ENCODE measurements at places on chromosomes 5 and 9. TPM values are rescaled to one million over a fixed set of nuclear protein-coding genes. Genes with fewer than 3 reads are reported as not detected.

GRCh38 chr5:154816891-154817492 is 33.4 kb downstream of the FAXDC2 start:
- no peak for DNase-seq

DNA sequence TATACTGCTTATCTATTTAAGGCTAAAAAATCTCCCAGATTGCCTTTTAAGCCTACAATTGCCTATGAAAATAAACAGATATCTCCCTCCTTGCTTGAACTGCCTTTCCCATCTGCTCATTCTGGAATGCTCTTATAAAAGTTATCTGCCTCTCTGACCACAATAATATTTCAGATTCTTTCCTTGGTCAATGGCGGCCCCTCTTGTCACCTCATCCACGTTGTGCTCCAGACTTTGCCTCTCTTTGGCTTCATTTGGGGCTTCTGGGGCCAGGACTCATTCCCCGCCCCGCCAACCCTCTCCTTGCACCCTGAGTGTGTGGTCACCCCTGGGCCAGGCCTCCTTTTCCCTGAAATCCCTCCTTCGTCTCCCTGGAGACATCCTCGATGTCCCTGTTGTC is 110.0 kb upstream of the RPS23 start:
- DNase-seq, result no peak

DNA sequence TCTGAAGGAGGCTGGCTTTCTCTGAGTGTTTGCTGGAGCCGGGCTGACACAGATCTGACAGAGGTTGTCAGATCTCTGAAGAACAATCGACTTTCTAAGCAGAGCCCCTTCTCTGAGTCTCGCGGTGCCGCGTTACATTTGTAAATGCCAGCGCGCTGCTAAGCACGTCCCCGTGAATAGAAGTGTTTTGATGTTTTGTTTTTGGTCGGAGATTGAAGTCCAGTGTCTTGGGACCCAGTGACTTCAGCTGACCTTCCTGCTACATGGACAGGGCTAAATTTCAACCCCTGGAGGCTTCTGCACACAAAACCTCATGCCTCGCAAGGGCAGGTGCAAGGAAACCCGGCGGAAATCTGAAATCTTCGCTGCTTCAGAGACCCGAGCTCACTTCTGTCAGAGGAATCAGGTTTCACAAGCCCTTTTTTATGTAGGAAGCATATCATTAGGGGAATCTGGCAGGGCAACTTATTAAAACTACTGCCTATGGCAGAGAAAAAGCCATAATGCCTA is 27.2 kb downstream of the NEUROG1 start:
- no peak for DNase-seq

GRCh38 chr5:15374886-15375285 is 125.1 kb upstream of the FBXL7 start:
- no peak for DNase-seq

DNA sequence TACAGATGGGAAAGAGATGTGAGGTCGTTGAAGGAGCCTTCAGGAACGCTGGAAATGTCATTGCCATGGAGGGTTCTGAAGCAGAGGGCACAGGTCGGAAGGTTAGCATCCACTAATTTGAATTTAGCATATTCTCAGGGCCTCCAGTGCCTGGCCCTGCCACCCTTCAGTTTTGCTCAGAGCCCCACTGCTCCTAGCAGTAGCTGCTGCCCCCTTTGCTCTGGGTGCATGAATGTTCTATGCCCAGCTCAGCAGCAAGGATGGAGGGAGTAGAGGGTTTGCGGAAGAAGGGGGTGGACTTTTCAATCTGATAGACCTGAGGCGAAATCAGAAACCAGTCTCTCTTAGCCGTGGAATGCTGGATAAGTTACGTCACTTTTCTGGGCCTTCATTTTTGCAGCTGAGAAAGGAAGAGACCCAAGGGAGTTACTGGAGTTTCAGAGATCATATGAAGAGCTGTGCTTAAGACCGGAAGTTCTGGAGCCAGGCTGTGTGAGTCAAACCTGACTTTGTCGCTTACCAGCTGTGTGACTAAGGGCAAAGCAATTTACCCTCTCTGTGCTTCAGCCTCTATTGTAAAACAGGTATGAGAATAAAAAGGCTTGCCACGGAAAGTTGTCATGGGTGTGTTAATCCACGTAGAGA is 133.2 kb upstream of the PANK3 start:
- no peak for DNase-seq

DNA sequence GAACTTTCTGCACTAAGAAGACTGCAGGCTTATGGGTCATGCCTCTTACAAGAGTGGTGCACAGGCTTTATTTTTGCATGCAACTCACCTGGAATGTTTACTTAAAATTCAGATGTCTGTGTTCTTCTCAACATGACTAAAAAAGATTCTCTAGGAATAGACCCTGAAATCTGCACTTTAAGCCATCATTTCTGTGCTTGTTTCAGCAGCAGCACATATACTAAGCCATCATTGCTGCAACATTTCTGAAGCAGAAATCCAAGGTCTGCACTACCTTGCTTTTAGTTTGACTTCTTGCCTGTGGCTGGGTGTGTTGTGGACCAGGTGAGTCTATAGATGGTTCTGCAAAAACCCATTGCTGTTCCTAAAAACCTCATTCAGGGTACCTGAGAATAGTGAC is 156.8 kb downstream of the CEP120 start:
- DNase-seq, result no peak

DNA sequence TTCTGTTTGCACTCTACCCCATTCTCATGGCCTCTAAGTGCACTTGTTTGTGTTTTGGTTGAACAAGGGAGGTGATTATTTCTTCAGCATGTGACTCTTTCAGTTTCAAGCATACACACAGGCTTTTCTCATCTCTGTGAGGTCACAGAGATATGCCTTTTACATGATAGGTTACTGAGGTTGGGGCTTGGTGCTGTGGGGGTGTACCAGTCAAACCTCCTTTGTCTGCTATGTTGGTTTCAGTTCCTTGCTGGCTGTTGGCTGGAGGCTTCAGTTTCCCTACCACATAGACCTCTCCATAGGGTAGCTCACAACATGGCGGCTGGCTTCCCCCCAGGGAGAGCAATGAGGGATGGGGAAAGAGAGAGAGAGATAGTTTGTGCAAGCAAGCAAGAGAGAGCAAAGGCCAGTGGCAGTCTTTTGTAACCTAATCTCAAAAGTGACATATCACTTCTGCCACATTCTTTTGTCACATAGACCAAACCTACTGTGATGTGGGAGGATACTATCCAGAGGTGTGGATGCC is 96.7 kb upstream of the SEMA6A start:
- no peak for DNase-seq

- DNase-seq, result no peak
Observed at GRCh38 chr9:102474357-102474756, 520.8 kb upstream of the CYLC2 start.

GRCh38 chr5:80967500-80968181 is 7.5 kb downstream of the RASGRF2 start:
- peak; percentile 63 for DNase-seq

DNA sequence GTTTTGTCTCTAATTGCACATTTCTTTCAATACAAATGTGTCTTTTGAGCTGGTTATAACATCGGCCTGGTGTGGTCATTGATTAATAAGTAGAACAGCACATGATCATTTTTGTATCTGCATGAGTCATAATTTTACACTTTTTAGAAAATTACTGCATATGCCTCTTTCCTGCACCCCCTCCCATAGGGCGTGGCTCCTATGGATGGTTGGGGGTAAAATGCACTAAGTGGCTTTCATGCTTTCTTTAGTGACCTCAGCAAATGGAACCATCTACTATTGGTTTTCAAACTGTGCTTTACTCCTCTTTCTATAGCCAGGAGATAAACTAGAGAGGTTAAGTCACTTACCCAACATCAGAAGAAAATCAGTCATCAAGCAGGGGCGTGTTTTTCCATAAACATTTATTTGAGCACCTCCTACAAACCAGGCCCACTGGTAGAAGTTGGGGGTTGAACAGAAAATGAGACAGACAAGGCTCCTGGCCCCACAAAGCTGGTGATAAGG is 3.8 kb downstream of the ANXA6 start:
- DNase-seq, result no peak

DNA sequence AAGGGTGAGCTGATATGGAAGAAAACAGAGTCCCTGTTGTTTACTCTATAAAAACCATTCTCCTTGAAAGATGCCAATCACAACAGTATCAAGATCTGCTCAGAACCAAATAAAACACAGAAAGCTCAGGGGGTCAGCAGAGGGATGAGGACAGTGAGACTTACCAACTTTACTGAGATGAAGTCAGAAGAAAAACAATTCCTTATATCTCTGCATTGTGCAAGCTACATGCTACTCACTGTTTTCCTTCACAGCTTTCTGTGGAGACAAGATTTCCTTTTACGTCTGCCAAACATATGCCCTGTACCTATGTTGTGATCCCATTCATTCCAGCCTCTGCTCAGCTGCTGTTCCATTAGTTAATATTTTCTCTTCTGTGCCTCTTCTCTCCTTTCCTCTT is 185.6 kb downstream of the TSSK1B start:
- no peak for DNase-seq

- DNase-seq, result no peak
Observed at GRCh38 chr5:6491919-6492290, 43.2 kb downstream of the UBE2QL1 start.

DNA sequence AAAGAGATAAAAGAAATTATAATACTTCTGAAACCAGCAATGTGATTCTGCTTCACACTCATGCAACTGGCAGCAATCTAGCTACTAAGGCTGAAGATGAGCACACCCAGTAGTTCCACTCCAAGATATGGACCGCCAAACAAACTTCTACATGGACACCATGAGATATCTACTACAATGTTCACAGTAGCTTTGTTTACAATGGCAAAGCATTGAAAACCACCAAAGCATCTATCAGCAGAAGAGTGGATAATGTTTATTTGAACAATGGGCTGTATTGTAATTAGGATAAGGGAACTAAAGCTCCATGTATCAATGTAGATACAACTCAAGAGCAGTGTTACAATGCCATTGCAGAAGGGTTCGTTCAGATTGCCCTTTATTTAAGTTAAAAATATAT is 91.2 kb upstream of the ERBIN start:
- no peak for DNase-seq

GRCh38 chr5:114657342-114658130 is 295.7 kb downstream of the KCNN2 start:
- DNase-seq, result no peak

DNA sequence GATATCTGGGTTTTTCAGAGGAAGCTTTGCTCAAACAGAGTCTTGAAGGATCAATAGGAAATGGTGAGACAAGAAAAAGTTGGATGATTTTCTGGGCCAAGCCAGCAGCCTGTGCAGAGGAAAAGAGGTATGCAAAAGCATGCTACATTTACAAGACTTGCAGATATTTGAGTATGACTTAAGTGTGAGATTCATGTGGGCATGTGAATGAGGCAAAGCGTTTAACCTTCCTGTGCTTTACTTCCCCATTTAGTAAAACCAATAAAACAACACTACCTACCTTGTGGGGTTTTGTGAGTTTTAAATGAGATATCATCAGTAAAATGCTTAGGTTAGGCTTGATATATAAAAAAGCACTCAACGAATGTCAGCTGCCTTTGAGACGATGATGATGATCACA is 58.1 kb downstream of the PIP5K1B start:
- DNase-seq, result no peak

- no peak for DNase-seq
Observed at GRCh38 chr5:133827011-133827410, 141.4 kb downstream of the C5orf15 start.

The PITX1 gene
- 1.0 TPM for total RNA-seq

The IL33 gene
- total RNA-seq, result 3.3 TPM

The SLC9A3 gene
- total RNA-seq, result 1.9 TPM

The WDR38 gene
- total RNA-seq, result 22.5 TPM

The FBXL7 gene
- total RNA-seq, result 36.7 TPM

The MAPK9 gene
- 27.6 TPM for total RNA-seq

Measured in ovary (tissue), 10 donors.